Forelimb muscle (tissue), 1 donor: ENCODE measurements at places on chromosomes 5 and 9.

DNA sequence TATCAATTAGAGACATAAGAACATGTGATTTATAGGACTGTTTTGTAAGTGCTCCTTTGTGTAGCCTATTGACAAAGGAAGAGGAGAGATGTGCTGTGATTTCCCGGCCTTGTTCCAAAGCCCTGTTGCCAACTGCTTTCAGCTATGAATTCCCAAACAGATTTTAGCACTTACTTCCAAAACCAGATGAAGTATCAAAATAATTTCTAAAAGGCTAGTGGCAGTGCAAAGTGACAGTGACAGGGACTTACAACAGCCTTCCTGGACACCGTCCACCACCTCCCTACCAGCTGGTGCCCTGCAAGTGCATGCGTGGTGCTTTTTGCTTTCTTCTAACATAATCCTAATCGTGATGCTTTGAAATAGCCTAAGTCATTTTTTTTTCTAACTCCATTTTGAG, 254.1 kb upstream of the ACTBL2 start:
- DNase-seq, result no peak

GRCh38 chr5:148825716-148826052, 727 bp upstream of the ADRB2 start:
- no peak for DNase-seq

DNA sequence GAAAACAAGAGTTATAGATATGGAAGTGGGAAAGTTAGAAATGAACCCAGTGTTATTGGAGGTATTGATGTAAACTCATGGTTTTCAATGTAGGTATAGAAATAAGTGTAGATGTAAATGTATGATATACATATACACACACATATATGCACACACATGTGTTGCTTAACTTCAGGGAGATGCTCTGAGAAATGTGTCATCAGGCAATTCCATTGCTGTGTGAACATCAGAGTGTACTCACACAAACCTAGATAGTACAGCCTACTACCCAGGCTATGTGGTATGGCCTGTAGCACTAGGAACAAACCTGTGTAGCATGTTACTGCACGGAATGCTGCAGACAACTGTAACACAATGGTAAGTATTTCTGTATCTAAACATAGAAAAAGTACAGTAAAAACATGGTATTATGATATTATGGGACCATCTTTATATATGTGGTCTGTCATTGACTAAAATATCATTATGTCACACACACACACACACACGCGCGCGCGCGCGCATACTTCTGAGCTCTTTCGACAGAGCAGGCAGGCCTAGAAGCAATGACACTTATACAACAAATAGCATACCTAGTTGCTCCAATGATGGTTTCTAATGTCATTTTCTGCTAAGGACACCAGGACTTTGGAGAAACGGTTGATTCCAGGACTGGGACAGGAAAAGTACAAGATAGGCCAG, 86.6 kb downstream of the MACROH2A1 start:
- no peak for DNase-seq

GRCh38 chr5:7976411-7977190, 107.7 kb downstream of the MTRR start:
- DNase-seq, result no peak

DNA sequence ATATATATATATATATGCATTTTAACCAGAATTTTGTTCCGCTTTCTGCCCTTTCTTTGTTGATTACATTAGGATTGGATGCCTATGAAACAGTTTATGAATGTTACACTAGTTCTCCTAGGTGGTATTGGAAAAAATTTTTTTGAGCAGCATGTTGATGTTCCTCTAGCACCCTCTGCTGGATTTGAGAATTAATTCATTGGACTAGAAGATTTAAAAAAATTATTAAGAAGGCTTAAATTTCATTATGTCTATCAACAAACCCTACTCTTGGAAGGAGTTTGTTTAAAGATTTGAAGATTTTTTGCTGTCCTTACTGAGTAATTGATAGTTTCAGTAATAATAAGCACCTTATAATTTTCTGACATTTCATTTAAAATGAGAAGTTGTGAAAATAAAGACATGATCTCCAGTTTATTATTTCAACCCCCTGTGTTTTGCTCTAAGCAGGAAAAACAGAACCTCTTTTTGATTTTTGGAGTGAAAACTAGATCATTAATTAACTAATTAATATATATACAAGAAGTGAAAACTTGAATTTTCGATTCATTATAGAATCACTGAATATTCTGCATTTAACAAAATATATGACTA, 89.6 kb downstream of the CCDC171 start:
- peak; percentile 13 for DNase-seq

DNA sequence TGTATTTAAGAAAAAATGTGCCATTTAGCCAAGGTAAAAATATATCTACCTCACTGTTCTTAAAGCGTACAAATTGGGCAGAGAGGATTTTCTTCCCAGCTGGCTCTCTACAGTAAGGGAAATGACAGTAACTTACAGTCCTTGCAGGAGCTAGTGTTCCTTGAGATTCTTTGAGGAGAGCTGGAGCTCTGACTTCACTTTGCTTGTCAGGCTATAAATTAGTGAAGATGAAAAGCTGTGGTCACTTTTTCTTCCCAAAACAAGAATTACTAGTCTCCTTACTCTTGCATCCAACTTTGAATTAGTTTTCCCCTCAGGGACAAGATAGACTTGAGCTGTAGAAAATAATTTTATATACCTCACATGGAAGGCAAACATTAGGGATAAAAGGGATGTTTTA, 129.9 kb downstream of the ZSWIM6 start:
- DNase-seq, result no peak

GRCh38 chr5:111627862-111628261, 115.5 kb upstream of the STARD4 start:
- DNase-seq, result no peak

DNA sequence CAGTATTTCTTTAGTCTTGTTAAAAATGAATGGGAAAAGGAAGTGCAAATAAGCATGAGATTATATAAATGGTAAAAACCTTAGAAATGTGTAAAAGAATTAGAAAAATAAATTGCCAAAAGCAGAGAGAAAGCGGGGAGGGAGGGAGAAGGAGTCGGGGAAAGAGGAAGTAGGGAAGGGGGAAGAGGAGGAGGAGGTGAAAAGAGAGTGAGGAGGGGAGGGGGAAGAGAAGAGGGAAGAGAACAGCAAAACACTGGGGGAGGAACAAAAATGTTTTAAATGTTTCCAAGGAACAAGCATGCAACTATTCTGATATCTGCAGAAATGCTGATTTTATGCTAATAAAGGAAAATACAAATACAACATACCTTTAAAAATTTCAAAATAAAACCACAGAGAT, 317.5 kb downstream of the PIK3R1 start:
- no peak for DNase-seq

- DNase-seq, result no peak
Observed at GRCh38 chr5:125510651-125511050, 764.2 kb upstream of the ZNF608 start.

DNA sequence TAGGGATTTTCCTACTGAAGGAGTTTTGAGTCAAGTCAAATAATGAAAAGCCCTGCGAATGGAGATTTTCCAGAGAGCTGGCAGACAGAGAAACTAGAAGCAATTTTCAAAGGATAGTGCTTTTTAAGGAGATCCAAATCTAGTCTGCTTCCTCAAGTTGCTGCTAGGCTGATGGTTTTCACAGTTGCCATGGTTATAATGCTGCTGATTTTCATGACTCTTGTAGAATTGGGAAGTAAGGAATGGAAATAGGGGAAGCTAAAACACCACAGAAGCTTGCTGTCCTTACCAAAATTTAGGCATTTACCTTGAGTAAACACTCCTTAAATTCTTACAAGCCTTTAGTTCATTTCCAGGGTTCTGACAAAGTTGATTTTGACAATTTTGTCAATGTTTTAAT, 30.1 kb upstream of the HAPLN1 start:
- DNase-seq, result no peak

DNA sequence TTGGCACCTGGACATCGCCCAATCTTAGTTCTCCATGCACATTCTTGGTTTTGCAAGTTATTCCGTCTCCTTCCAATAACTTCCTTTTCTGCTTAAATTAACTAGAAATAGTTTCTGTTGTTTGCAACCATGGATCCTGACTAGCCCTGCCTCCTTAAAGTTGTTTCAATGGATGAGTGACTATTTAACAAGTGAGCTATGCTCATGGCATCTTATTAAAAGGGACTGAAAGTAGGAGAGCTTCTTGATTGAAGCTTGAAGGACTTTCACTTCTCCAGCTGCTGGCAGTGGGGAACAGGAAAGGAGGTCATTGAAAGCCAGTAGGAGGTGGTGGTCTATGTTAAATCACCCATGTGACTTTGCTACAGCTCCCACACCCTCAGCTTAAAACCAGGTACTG, 466.8 kb downstream of the ARHGEF28 start:
- no peak for DNase-seq

DNA sequence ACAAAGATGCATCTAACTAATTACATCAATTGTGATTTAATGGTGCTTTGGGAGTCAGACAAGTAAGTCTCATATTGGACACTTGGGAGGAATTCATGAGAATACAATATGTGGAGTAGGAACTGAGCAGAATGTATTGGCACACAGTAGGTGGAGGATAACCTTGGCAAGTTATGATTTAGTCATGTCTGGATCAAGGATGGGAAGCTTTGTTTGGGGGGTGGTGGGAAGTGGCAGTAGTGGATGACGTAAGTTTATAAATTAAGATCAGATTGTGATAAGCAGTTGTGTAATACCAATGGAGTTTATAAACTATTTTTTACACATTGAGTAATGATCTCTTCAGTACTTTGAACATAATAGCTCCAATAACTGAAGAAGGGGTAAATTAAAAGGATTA, 67.0 kb downstream of the SGCD start:
- DNase-seq, result no peak

DNA sequence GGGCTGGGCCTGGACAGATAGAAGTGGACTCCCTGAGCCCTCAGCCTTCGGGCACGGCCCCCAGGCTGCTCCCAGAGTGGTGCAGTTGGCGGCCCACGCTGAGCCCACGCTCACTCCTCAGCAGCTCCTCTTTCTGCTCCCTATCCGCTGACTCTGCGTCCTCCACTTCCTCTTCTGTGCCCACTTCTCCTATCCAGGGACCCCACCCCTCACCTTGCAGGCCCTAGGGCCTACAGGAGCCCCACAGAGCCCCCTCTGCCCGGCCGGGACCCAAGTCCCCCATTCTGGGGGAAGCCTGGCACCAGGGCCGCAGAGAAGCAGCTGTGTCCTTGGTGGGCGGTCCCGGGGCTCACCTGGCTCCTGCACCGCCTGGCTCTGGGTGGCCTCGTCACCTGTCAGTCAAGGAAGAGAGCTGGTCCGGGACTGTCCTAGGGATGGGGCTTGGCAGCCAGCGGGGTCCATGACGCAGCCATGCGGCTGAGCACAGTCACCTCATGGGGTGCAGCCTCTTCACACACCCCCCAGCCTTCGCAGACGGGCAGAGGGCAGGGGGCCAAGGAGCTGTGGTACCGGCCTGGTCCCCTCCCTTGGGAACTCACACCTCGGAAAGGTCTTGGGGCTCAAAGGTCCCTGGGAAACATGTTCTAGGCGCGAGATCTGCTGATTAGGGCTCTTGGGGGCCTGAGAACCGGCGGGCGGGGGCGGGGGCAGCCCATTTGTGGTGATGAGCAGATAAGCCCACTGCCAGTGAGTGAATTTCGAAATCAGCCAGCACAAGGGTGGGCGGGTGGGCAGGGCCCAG, 5.4 kb upstream of the NRARP start:
- no peak for DNase-seq

GRCh38 chr9:135178498-135178897, 91.0 kb downstream of the OLFM1 start:
- DNase-seq, result no peak

DNA sequence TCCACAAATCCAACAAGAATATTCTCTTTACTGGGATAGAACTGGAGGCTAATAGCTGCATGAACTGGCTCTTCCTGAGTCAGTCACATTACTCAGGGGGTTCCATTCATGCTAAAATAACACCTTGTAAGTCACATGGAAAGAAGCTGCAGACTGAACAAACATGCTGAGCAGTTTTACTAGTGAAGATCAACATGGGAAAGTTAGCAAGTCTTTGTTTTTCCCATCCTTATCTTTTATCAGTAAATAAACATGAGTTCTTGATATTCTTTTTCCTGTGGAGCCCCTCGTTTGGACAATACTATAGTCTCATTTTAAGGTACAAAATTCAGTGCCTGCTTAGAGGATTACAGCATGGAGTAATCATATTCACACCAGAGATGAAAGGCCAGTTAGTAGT, 43.7 kb upstream of the TEK start:
- no peak for DNase-seq

GRCh38 chr5:115490596-115490995, 54.0 kb downstream of the FEM1C start:
- DNase-seq, result no peak

DNA sequence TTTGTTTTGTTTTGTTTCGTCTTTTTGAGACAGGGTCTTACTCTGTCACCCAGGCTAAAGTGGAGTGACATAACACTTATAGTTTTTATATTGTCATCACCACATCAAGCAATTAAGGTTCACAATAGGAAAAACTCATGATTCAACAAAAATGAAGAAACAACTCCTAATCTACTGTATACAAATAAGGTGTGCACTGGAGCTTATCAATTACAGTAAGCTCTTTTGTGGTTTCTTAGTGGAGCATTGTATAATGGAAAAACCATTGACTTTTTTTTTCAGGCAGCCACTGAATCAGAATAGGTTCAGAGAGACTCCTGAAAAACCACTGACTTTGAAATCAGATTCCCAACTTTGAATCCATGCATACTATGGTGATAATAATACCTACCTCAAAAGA, 10.8 kb upstream of the PLIN2 start:
- no peak for DNase-seq

- no peak for DNase-seq
Observed at GRCh38 chr5:78550891-78551290, 97.7 kb downstream of the LHFPL2 start.

DNA sequence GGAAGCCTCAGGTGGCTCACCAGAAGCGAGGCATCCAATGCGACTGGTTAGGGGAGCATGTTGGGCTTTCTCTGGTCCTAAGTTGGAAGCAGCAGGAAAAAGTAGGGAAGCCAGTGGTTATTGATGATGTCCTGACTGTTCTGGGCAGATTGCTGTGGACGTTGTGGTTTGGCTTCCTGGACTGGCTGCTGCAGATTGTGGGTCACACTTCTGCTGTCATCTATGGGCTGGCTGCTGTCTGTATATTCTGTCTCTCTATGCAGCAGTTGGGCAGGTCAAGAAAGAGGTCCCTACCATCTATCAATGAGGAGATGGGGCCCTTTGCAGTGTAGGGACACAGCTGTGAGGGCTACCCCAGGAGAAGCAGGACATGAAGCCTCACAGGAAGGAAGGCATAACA, 13.5 kb upstream of the MARCHF6 start:
- DNase-seq, result no peak

DNA sequence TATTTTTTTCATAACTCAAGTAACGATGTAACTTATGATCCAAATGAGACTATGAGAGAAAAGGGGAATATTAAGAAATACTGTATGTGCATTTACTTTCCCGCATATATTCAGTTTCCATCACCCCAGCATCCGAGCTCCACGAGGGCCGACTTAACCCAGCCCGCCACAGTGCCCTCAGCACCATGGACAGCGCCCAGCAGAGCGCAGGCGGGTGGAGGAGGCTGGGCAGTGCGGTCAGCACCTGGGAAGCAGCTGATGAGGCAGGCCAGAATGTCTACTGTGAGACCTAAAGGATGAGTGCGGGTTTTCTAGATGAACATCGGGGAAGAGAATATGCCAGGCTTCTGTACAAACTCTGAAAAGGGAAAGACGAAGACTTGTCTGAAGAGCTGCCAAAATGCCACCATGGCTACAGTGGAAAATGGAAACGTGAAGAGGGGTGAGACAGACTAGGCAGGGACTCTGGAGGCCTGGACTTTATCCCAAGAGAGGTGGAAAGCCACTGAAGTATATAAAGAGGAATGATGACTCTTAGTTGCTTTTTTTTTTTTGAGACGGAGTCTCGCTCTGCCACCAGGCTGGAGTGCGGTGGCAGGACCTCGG, 34.5 kb upstream of the MED27 start:
- DNase-seq, result peak; percentile 22

- DNase-seq, result no peak
Observed at GRCh38 chr9:122827761-122828093, 661 bp downstream of the PDCL start.
